NCI-H1105 (cell line): ENCODE measurements at places on chromosomes 4 and X.

DNA sequence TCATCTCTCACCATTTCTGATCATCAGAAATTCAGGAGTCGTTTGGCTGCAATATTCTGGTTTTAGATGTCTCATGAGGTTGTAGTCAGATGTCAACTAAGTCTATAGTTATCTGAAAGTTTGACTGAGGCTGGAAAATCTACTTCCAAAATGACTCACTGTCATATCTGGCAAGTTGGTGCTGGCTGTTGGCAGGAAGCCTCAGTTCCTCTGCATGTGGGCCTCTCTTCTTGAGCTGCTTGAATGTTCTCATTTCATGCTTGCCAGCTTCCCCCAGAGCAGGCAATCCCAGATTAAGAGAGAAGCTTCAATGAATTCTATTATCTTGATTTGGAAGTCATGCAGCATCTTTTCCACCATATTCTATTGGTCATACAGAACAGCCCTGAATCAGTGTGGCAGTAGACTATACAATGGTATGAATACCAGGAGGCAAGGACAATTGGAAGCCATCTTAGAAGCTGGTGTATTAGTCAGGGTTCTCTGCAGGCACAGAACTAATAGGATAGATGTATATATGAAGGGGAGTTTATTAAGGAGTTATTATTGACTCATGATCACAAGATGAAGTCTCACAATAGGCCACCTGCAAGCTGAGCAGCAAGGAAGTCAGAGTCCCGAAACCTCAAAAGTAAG, 46.8 kb upstream of the ELF2 start:
- no peak for DNase-seq

GRCh38 chr4:80592950-80593349, 257.4 kb downstream of the CFAP299 start:
- no peak for DNase-seq

GRCh38 chr4:25065932-25066590, 35.3 kb upstream of the LGI2 start:
- DNase-seq: no peak

DNA sequence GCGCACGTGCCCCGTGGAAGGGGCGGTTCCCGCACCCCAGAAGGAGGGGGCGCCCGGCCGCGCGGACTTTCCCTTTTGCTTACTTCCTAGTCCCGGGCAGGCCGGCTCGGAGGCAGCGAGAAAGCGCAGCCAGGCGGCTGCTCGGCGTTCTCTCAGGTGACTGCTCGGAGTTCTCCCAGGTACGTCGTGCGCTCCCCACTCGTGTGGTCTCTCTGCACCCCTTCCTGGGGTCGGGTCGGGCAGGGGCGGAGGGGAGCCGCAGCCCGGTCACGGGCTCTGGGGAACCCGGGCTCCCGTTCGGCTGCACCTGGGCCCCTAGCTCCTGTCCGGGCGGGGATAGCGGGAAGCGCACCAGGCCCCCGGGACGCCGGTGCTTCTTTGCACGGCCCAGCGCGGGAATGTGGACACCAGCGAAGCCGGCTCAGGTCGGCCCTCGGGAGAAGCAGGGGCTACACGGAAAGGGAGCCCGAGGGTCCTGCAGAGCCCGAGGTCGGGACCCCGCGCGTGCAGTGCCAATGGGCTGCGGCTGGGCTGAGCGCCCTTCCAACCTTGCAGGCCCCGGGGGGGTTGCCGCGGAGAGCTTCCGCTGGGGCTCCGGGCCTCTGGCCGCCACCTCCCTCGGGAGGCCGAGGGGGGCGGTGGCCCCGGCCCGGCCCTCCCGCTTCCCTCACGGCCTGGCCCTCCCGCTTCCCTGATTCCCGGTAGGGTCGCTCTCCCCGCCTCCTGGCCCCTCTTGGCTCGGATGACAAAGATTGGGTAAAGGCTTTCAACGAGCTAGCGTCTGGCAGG, at the start of gene TLR2:
Gene TLR2, plus strand, starts transcription at position 99 of the 789 bp plus-strand sequence. CDS start 18,628 bp downstream, outside the sequence.
- DNase-seq: peak; percentile 9

DNA sequence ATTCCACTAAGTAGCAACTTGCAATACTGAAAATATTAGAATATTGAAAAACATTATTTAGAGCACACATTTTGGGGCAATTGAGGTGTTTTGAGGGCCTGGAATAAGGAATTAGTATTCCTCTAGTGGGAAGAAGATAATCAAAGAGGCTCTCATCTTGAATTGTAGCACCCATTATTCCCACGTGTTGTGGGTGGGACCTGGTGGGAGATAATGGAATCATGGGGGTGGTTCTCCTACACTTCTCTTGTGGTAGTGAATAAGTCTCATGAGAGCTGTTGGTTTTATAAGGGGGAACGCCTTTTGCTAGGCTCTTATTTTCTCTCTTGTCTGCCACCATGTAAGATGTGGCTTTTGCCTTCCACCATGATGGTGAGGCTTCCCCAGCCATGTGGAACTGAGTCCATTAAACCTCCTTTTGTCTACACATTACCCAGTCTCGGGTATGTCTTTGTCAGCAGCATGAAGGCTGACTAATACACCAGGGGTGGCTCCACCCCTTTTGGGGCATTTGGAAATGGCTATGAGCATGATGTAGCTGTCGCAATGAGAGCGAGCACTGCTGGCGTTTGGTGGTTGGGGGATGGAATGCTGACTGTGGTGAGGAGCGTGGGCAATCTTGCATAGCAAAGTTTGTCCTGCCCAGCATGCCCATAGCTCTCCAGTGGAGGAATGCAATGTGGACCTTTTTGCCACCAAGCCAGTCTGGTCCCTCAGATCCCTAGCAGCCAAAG, 308.2 kb downstream of the FRMPD4 start:
- no peak for DNase-seq

DNA sequence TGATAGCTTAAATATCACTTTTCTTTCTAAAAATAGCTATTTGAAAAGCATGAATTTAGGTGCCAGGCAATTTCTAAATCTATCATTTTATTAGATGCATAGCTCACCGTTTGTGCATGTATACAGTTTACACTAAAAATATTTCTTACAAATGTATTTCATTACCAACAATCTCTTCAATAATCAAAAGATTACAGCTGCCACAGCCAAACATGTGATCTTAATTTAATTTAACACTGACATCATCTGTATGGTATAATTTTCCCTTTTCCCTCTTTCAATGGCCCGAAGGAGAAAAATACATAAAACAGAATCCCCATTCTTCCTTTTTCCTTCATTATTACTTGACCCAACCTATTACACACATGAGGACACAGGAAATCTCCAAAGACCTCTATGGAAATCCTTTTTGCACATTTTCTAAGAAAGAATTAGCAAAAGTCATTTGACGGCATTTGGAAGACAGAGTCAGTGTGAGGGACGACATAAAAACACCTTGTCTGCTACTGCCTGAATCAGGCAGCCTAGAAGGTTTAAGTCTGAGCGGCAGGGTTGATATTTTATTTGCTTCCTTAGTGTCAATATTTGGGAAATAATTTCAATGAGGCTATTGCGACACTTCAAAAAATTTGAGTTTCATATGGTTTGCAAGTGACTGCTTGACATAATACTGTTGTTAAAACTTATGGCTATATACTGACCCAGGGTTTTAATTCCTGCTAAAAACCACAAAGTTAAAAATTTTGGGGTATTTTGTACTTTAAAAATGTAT, 111.2 kb downstream of the TTC29 start:
- no peak for DNase-seq

GRCh38 chr4:33996075-33996718, 2248.1 kb downstream of the ARAP2 start:
- DNase-seq: no peak

GRCh38 chr4:74934888-74935287, 2.0 kb downstream of the PARM1 start:
- no peak for DNase-seq
